ENCODE measurements at places on chromosomes 5 and 9. TPM values are rescaled to one million over a fixed set of nuclear protein-coding genes. Genes with fewer than 3 reads are reported as not detected.

RETREG1 gene
- polyA plus RNA-seq = 126 TPM

PCAT7 gene
- not detected for polyA plus RNA-seq

MARCHF3 gene
- 6.8 TPM for polyA plus RNA-seq

BNIP1 gene
- polyA plus RNA-seq = 15.5 TPM

PGGT1B gene
- polyA plus RNA-seq = 10.8 TPM

NUTM2F gene
- not detected for polyA plus RNA-seq

PTGES gene
- not detected for polyA plus RNA-seq

PCDH12 gene
- polyA plus RNA-seq = 0.07 TPM

- no peak for DNase-seq
These were observed 24.0 kb downstream of the FOXD1 start for GRCh38 chr5:73424556-73424977.

GRCh38 chr5:131976414-131977211, 31.1 kb upstream of the MEIKIN start:
- no peak for DNase-seq

- DNase-seq = peak; percentile 13
These were observed 36.3 kb downstream of the PFDN1 start for GRCh38 chr5:140266471-140267200.

- DNase-seq = no peak
These were observed 285.3 kb upstream of the FAM174A start for GRCh38 chr5:100249884-100250269.

DNA sequence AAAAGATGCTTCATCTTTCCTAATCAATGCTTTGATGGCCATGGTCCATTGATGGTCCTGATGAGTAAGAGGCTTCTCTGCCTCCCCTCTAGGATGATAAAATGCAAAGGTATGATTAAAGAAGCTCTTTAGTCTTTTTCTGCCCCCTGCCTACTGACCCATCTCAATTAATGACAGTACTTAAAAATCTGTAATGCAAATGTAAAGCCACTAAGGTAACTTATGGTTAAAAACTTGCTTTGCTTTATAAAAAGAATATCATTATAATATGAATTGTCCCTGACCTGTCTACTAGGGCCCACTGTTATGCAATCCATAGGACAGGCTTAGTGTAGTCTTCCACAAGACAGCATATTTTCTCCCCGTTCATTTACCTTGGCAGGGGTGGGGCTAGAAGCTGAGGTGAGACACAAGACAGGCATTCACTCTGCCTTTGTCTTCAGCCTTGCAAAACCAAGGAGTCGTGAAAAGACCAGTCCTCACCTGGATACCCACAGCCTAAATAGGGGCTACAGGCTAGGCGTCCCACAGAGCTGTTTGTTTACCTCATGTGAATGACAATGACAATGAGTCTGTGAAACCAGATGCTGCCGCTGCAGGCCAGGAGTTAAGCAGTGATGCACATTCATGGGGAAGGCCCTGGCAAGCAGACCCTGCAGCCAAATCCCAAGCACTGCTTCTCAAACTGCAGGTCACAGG, 60.4 kb downstream of the BNC2 start:
- no peak for DNase-seq

- DNase-seq = no peak
These were observed 106.5 kb downstream of the ANKRD55 start for GRCh38 chr5:56126487-56127179.

- no peak for DNase-seq
These were observed 77.1 kb upstream of the GOLM1 start for GRCh38 chr9:86176468-86176867.

GRCh38 chr9:21616082-21616778, 134.1 kb upstream of the IFNE start:
- DNase-seq = no peak

DNA sequence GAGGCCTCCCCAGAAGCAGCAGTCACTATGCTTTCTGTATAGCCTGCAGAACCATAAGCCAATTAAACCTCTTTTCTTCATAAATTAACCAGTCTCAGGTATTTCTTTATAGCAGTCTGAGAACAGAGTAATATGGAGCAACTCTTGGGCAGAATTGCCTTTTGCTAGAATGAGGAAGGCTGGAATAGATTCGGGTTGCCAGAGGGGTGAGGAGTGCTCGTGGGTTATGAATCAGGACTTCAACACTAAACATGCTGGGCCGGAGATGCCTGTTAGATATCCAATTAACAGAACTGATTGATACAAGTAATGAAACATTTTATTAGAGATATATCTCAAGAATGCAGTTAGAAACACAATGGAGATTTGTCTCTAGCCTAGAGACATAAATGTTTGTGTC, 140.9 kb upstream of the MAP3K1 start:
- no peak for DNase-seq

DNA sequence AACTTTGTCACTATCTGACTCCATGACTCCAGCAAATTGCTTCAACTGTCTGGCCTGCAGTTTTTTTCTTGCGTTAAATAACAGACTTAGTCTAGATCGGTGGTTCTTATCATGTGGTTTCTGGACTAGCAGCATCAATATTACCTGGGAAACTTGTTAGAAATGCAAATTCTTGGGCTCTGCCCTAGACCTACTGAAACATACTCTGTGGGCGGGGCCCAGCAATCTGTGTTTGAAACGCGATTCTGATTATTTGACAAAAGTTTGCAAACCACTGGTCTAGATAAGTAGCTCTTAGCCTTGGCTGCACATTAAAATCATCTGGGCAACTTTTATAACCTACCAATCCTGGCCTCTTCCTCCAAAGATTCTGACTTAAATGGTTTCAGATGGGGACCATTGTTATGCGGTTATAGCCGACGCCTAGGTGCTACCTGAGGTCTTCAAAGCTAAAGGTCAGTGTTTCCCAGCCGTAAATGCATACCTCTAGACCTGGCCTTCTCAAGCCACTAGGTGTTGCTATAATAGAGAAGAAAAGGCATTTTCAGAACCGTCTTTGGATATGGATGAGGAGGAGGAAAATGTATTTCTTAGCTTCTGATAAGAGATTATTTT, 74.0 kb downstream of the C9orf85 start:
- DNase-seq = no peak

DNA sequence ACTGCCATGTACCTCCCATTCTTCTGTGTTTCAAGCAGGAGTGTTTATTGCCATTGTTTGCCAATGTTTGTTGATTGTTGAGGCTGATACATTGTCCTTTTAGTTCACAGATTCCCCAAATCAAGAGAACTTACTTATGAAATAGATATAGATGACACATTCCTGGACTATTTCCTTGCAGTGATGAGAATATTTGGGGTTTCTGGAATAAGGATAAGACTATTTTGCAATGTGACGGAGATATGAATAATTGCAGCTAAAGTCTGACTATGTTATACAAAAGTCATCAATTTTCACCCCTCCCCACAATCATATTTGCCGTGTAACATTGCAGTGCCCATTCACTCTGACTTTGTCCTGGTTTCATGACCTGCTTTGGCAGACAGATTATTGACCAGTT, 460.8 kb downstream of the CDH10 start:
- no peak for DNase-seq

- DNase-seq = no peak
These were observed 98.0 kb downstream of the MACIR start for GRCh38 chr5:103356350-103357091.

DNA sequence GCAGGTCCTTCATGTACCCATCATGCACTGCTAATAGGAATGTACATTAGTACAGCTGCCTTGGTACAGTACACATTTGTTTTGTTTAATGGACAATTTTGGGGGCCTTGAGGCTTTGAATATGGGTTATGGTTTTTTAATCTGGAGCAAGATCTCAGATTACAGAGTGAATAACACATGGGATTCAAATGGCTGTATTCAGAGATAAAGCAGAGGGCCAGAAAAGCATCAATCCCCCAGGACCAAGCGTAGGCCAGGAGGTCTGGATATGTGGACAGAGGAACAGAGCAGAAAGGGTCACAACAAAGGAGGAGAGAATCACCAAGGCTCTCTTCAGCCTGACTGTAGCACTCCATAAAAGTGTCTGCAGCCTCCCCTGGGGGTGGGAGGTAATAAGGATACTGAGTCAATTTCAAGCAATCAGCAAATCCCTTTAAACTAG, 47.7 kb upstream of the STK32A start:
- no peak for DNase-seq
